Thymus (tissue), 14 donors: ENCODE measurements at places on chromosomes 2 and 18.

- DNase-seq = no peak
Observed at GRCh38 chr2:132757002-132757589, 87.1 kb upstream of the LYPD1 start.

- DNase-seq = no peak
Observed at GRCh38 chr2:78718024-78718423, 307.5 kb upstream of the REG3G start.

- no peak for DNase-seq
Observed at GRCh38 chr2:183037074-183037552, 1.1 kb downstream of the NCKAP1 start.

DNA sequence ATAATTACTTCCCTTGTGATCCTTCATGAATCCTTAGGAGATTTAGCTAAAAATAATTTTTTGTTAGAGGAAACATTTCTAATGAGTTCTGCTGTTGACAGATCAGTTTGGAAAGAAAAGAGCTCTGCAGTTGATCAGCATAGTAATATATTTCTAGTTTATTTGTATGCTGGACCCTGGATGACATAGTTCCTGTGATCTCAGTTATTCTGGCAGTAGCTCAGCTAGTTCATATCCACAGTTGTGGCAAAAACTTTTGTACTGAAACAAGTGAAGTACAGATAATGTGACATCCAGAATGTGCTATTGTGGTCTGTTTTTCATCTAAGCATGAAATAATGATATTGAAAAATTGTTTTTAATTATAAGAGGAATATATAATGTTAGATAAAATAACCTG, 33.7 kb downstream of the ABI2 start:
- DNase-seq = no peak

DNA sequence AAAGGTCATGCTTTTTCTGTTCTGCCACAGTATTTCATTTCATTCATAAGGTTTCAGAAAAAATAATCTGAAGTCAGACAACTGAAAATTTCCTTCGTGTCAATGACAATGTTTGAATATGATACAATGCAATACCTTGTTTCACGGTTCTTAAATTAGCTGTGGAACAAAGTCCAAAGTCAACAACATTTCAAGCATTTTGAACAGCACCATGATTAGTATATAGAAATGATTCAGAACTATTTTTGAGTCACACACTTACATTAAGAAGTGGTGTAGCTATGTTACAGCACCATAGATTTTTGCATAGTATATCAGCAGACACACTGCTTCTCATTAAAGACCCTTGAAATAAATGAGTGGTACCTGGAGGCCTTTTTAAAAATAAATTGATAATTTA, 178.3 kb upstream of the DSEL start:
- DNase-seq = no peak

GRCh38 chr2:217551252-217551899, 451.4 kb downstream of the TNS1 start:
- DNase-seq = no peak

DNA sequence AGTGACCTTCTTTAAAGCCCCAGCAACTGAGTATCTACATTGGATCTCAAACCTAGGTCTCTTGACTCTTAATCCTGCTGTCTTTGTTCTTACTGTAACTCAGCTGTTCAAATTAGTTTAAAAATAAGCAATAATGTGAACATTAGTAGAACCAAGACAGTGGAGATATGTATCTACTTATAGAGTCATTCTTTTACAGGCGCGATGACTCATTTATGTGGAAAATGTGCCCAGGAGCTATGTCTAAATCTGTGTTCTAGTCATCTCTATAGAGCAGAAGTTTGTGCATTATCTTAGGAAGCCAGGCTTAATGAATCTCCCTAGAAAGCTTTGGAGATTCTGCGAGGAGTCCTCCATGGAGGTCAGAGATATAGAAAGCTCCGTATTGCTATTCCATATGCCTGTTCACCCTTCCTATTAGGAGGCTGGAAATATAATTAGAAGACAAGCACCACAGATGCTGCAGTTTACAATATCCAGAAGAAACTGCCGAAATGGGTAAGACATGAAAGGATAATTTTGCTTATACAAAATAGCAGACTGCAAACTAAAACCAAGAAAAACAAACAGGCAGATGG, 211.6 kb downstream of the TRIB2 start:
- DNase-seq = no peak

DNA sequence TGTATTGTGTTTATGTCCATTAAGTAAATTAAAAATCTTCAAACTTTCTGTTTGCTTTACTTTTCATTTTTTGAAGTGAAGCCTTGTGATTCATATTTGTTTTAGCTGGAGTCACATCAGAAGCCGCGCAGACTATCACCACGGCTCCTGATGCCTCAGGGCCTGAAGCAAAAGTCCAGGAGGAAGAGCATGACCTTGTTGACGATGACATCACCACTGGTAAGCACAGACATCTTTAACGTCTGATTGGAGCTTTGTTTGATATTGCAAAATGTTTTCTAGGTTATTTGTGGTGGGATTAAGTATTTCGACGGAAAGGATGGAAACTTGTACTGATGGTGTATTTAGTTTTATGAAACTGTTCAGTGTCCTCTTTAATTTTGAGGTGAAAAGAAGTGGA, 164.8 kb downstream of the WDR7 start:
- no peak for DNase-seq

DNA sequence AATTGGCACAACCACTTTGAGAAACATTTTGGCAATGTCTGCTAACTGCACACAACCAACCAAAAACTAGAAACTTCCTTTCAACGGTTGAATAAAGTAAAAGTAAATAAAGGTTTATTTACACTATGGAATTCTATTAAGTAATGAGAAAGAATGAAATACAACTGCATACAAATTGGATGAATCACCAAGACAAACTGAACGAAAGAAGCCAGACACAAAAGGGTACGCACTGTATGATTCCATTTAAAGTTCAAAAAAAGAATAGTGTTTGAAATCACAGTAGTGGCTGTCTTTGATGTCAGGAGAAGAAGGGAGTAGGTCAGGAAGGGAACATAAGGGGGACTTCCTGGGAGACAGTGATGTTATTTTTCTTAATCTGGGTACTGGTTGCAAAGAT, 46.5 kb upstream of the SULT1C3 start:
- no peak for DNase-seq

DNA sequence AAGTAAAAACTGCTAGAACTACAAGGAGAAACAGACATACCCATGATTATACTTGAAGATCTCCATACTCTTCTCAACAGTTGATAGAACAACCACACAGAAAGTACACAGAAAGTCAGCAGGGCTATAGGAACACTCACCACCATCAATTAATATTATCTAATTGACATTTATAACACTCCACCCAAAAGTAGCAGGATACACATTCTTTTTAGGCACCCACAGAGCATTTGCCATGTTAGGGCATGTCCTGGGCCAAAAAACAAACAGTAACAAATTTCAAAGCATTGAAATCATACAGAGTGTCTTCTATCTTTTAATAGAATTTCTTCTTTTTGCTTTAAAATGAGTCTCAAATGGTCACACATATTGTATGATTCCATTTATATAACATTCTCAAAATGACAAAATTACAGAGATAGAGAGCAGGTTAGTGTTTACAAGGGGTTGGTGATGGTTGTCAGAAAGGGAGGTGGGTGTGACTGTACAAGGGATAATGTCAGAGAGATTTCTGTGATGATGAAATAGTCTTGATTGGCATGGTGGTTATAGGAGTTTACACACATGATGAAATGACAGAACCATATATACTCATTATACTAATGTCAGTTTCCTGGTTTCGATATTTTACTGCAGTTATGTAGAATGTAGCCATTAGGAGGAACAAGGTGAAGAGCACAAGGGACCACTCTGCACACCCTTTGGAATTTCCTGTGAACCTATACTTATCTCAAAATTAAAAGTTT, 82.8 kb downstream of the NCK2 start:
- DNase-seq = no peak

GRCh38 chr2:64978514-64979268, 10.5 kb upstream of the SLC1A4 start:
- DNase-seq = no peak

GRCh38 chr2:158717366-158718195, 77.5 kb upstream of the DAPL1 start:
- DNase-seq = no peak

- no peak for DNase-seq
Observed at GRCh38 chr18:56541793-56542192, 96.6 kb downstream of the TXNL1 start.

DNA sequence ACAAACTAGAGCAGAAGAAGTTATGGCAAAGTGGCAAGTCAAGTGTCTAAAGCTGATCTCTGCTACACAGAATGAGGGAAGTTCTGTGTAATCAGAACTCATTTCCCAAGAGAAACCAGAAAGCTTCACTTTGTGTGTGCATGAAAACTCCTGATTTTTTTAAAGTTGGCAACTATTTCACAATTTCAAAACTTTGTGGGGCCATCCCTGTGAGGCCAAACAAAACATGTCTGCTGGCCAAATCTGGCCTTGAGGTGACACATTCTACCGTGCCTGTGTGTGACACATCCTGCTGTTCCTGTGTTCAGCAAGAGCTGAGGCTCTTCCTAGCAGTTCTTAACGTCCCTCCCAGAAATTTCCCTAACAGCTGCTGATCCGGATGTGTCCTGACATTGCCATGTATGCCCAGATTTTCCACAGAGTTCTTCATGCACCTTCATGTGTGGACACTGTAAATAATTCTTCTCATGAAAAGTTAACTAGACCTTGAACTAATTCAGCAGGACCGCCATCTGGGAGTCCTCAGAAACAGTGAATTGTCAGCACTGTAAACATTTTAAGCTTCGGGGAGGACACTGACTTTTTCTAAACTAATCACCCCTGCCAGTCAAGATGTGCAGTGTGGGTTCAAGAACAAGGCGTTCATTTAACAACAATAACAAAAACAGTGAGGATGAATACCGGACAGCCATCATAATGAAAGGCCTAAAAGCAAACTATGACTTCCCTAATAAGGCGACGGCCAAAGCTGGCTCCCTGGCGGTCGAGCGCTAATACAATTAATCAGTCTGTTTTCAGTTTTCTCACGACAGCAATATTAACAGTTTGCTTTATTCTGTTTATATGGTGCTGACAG, 99.0 kb downstream of the PLEKHM3 start:
- DNase-seq = no peak

DNA sequence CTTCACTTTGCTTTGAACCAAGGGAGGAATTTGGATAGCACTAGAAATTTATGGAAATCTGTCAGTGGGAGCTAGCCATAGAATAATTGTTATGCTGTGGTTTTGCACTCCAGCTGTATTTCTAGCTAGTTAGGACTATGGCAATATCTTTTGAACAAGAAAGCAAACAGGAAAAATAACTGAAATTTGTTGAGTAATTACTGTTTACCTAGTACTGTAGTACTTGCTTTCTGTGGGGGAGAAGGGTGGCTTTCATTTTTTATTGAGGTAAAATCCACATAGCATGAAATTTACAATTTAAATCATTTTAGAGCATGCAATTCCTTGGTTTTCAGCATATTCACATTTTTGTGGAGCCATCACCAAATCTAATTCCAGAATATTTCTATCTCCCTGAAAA, 28.4 kb downstream of the MBD5 start:
- DNase-seq = no peak

DNA sequence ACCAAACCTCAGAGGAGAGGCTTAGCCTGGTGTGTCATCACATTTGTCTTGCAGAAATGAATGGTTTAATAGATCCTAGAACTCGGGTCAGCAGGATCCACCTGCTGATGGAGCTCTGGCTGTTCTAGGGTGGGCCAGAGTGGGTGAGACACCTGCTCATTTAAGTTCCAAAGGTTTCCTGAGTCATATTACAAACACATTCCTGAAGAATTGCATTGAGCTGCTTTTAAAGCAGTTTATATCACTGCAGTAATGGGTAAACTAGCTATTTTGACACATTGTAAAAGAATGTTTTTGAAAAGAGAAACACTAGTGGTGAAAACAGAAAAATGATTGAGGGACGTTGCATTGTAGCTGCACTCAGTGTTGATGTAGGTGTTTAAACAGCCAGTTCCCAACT, 175.3 kb upstream of the TCF4 start:
- DNase-seq = no peak

DNA sequence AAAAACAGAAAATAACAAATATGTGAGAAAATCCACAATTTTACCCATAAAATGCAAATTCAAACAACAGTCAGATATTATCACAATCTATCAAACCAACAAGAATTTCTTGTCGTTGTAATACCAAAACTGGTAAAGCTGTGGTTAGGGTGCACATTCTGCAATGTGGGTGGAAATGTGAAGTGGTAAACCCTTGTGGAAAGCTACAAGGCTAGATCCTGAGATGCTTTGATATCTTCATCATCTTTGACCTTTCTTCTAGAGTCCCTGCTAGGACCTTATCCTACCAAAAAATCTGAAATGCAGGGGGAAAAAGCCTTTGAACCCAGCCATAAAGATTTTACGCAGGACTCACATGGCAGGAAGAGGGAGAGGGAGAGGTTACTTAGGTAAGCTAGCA, 17.2 kb upstream of the ATG16L1 start:
- no peak for DNase-seq

- DNase-seq = no peak
Observed at GRCh38 chr2:120477831-120478481, 132.0 kb downstream of the INHBB start.

DNA sequence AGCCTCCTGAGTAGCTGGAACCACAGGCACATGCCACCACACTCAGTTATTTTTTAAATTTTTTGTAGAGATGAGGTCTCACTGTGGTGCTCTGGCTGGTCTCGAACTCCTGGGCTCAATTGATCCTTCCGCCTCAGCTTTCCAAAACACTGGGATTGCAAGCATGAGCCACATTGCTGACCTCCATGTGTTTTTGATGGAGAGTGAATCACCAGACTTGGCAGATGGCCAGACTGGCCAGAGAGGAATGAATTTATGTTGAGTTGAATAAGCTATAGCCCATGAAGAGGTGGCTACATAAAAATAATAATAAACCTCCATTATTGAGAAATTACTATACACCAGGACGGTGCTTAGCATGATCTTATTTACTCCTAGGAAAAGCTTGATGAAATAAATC, 91.5 kb downstream of the MREG start:
- no peak for DNase-seq

- no peak for DNase-seq
Observed at GRCh38 chr2:62147610-62148301, 48.2 kb upstream of the B3GNT2 start.

DNA sequence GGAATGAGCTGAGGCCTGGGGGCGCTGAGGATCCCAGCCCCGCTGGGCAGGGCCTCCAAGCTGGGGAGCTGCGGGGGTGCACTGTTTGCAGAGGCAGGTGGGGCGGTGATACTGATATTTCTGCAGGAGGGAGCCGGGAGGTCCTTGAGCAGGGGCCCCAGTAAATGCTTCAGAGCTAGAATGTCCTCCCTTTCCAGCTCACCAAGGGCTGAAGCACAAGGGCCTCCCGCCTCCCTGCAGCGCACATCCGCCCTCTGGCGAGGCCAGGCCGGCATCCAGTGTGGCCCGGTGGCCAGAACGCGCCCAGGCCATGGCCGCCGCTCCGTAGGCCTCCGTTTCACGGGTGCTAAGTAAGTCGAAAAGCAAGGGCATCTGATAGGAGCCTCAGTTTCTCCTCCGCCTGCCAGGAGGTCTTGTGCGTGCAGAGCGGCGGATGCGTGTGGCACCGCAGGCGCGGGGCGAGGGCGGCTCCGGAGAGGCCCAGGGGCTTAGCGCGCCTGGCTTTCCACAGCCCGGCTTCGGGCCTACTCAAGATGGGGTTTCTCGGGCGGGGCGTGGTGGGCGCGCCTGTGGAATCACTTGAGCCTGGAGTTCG, 29.5 kb upstream of the CHMP1B start:
- DNase-seq = no peak

- no peak for DNase-seq
Observed at GRCh38 chr2:126978333-126978732, 79.6 kb downstream of the TEX51 start.
